ENCODE measurements at places on chromosomes 11 and 22.

- DNase-seq, result no peak
Measured at GRCh38 chr11:35463331-35463751, 44.0 kb upstream of the SLC1A2 start.

DNA sequence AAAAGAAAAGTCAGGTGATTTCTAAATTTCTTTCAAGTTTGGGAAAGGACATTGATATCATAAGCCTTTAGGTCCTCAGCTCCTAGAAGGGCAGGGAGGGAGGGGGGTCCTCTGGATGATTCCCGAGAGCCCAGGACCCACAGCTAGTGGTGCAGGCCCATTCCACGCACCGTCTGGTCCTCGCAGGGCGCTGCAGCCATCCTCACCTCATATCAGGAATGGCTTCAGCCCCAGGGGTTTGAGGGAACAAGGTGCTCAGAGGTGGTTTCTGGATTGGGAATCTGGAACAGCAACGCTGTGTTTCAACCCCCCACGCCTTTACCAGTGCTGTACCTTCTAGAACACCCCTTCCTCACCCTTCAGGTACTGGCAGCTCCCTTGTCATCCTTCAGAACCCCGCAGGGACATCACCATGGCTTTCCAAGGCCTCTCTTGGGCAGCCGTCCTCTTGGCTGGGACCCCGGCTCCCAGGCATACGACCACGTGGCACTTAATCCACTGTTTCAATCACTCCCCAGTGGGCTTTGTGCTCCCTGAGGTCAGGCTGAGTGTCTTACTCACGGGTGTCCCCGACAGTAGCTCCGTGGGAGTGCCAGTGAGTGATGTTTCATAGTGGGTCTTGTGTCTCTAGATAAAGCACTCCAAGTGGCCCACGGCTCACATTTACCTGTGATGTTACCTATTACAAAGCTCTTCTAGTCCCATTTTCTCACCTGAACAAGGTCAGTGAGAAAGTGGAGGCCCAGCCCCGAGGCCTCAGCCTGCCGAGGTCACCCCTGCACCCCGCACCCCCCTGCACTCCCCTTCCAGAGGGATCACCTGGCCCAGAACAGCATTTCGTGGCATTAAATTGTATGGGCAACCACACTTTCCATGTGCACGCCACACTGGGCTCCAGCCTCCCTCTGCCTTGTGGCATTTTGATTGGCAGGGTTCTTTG, 93.9 kb downstream of the MORC2 start:
- DNase-seq, result no peak

DNA sequence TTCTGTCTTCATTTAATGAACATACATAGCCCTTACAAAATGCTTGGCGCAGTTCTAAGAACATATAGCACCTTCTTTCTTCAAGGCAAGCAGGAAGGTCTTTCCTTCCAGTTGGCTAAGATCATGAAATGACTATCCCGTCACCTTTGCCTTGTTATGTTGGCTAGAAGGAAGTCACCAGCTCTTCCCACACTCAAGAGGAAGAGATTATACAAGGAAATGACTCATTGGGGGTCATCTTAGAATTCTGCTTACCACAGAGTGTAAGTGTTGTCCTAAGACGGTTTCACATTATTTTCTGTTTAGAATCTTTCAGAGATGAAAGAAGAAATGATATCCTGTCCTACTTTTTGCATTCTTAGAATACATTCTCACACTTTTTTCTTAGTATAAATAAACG, 808.0 kb upstream of the LUZP2 start:
- no peak for DNase-seq

DNA sequence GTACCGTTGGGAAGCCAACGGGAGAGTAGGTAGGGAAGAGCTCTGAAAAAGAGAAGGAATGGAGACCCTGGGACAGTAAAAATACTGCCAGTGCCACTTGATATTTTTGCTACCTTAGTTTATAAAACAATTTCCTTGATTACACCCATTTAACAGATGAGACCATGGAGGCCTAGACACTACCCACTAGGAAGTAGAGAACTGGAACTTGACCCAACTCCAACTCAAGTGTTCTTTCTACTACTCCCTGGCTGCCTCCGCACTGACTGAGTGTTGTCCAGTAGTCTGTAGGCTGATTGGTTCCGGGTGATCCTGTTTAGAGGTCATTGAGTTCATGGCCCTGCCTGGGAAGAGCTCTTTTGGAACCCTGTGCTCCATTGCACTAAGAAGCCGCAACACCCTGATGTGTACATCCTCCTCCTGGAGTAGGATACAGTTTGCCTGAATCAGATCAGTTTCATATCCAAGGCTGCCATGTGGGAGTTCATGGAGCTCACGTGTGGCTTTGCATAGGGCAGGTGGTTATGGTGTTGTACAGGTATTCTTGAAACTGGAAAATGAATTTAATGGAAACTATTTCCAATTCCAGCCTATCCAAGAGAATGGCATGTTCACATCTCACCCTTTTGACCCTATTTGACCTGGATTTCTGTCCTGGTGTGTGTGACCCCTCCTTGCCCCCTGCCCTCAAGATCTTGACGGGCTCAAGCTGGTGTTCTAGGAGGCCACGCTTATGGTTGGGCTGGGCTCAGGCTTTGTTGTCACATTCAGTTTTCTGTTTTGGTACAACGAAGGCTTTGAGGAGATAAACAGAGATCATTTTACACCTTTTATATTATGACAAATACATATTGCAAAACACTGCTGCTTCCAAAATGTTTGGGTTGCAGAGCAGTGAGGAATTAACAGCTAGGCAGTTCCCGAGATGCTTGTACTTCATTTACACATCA, 102.2 kb upstream of the NNMT start:
- no peak for DNase-seq

DNA sequence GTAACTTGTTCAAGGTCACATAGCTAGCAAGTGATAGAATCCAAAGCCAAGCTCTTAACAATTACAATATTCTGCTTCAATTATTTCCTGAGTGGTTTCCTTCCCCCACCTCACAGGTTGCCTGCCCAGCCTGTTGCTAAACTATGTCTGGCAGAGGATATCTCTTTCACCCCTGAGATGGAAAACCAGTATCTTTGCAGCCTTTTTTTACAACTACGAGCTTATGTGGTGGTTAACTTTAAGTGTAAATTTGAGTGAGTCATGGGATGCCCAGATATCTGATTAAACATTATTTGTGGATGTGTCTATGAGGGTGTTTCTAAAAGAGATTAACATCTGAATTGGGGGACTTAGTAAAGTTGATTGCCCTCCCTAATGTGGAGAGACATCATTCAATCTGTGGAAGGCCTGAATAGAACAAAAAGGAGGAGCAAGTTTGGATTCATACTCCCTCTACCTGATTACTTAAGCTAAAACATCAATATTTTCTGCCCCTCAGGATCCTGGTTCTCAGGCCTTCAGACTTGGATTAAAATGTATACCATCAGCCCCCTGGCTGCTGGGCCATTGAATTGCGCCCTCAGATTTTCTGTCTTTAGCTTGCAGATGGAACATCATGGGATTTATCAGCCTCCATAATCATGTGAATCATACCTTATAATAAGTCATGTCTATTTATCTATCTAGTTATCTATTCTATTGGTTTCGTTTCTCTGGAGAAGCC, 911.9 kb downstream of the METTL15 start:
- DNase-seq, result no peak

GRCh38 chr11:11192541-11192940, 160.5 kb downstream of the CSNK2A3 start:
- DNase-seq, result no peak

- no peak for DNase-seq
Measured at GRCh38 chr22:19120829-19121630, 1.2 kb downstream of the DGCR2 start.

DNA sequence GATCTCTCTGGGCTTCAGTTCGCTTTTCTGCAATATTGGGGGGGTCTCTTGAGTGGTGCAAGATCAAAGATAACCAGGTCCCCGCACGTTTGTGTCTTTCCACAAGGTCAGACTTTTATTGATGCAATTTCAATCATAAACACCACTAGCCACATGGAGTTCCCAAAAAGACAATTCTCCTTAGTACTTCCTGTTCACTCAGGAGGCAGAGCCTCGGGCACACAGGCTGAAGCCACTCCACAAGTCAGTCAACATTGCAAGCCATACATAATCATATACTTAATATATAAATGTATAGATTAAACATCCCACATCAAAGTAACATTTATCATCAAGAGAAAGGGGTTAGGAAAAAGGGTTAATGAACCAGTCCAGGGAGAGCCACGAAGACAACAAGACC, 12.0 kb downstream of the ST14 start:
- no peak for DNase-seq

GRCh38 chr11:112634551-112634950, 326.7 kb upstream of the NCAM1 start:
- no peak for DNase-seq

GRCh38 chr22:31230155-31230870, 18.2 kb downstream of the LIMK2 start:
- no peak for DNase-seq

DNA sequence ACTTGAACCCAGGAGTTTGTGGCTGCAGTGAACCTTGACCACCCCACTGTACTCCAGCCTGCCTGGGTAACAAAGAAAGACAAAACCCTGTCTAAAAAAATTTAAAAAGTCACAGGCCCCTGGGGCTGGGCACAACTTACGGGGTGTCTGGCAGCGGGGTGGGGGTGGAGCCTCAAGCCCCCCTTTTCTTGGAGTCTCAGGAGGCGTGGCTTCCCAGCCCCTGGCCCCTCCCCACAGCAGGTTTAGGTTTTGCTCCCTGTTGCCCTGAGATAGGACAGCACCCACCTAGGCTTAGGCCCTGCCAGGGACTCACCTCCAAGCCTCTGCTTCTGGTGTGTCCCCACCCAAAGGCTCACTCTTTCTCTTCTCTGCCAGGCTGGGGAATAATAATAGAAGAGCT, 22.4 kb downstream of the MGAT3 start:
- DNase-seq, result no peak

DNA sequence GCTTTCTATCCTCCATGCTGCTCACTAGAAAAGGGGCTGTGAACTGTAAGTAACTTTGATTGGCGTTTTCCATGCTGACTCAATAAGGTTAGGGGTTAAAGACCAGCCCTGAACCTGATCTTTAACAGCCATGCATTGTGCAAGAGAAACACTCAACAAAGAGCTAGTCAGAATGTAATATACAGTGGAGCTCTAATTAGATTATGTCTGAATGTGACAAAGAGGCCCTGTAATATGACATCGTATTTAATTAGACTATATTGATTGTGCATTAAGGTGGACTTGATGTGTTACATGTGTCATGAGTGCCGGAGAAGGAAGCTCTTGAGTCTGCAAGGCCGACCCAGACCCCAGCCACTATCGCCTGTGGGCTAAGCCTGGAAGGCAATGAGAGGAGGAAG, 70.5 kb downstream of the PKNOX2 start:
- DNase-seq, result no peak

- no peak for DNase-seq
Measured at GRCh38 chr11:125245299-125245698, 80.7 kb downstream of the PKNOX2 start.

DNA sequence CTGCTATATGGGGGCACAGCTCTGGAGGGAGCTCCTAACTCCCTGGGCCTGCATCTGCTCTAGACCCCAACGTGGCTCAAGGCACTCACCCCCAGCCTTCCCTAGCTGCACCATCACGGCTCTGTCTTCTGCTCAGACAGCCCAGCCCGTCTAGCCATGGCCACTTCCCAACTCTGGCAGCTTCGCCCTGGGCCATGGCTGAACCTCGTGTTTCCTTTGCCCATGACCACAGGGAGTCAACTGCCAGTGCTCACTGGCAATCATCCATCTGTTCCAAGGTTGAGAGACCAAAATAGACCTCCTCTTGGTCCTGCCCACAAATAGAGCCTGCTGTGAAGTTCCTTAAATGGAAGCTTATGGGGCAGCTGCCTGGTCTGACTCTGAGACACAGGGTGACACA, 5.4 kb downstream of the LMO1 start:
- no peak for DNase-seq

- no peak for DNase-seq
Measured at GRCh38 chr11:115300660-115301428, 203.4 kb downstream of the CADM1 start.

DNA sequence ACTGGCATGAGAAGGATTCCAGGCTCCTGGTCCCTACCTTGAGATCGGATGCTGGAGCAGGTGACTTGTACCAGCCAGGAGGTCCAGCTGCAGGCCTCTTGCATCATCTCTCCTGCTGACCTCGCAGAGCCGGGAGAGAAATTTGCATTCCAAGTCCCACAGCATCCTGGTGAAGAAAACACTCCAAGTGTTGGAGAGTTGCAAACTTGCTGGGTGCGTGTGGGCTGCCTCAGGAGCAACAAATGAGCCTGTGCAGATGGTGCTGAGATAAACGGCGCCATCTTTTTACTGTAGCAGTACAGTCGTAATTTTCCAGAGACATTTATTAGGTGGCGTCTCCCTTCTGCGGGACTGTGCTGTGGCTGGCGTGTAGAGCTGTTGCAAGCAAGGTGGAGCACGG, 32.1 kb upstream of the ZBTB16 start:
- no peak for DNase-seq

DNA sequence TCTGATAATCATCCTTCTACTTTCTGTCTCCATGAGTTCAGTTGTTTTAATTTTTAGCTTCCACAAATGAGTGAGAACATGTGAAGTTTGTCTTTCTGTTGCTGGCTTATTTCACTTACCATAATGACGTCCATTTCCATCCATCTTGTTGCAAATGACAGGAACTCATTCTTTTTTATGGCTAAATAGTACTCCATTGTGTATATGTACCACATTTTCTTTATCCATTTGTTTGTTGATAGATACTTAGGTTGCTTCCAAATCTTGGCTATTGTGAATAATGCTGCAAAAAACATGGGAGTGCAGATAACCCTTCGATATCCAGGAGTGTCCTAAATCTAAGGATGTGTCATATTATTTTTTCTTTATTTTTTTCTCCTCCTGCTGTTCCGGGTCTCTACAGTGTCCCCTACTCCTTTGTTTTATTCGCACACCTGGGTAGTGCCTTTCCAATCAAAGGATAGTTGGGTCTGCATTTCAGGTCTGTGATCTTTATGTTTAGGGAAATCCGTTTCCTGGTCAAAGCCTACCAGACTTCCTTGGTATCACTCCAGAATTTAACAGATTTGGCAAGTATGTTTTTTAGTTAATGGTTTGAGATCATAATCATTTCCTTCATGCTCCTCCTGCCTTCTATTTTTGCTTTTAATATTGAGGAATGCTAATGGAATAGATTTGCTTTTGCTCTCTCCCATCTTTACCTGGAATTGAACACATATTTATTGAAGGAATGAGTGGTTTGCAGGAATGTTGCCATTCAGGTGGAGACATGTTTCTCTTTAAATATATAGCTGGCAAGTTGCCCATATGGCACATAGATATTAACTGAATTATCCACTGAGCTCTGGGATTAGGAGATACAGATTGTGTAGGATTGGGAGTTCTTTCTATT, 53.7 kb downstream of the ARHGEF12 start:
- no peak for DNase-seq
